Gastroesophageal sphincter (tissue), 4 donors: ENCODE measurements at places on chromosomes 1 and 21.

- no peak for ATAC-seq
These were observed 79.6 kb upstream of the SLFNL1 start for GRCh38 chr1:41101076-41101475.

DNA sequence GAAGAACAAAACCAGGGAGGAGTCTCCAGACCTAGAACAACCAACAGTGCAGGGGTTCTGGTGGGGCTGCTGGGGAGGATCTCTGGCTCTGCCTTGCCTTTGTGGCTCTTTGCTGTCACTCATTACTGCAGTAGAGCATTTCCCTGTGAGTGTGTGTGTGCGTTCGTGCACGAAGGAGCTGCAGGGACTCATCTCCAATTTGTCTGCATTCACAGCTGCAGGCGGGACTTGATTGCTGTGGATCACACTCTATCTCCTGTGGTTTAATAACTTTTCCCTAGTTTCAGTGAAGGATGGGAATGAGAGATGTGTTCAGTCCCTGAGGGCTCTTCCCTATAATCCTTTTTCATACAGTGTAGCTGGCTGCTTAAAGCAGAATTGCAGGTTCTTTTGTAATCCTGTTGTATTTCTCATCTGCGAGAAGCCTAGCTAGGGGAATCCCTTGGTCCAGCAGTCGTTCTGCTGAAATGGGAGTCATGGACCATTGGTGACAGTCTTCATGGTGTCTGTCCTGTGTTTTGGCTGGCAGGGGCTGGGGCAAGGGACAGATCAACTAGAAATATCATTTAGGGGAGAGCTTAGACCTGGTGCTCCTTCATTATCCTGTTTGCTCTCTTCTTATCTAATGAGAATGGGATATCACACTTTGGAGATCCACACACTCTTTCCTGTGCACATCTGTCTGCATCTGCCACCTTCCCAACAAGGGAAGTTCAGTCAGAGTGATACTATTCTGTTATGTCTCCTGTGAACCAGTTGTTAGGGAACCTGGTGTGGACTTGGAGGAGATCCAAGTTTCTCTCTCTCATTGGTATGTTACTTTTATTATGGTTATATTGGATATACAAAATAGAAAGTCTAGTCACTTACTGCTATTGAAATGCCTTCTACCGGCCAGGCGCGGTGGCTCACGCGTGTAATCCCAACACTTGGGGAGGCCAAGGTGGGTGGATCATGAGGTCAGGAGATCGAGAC, 3.0 kb downstream of the PCP4L1 start:
- no peak for ATAC-seq

- ATAC-seq, result no peak
These were observed 25.6 kb downstream of the CDKN2C start for GRCh38 chr1:50995651-50996050.

DNA sequence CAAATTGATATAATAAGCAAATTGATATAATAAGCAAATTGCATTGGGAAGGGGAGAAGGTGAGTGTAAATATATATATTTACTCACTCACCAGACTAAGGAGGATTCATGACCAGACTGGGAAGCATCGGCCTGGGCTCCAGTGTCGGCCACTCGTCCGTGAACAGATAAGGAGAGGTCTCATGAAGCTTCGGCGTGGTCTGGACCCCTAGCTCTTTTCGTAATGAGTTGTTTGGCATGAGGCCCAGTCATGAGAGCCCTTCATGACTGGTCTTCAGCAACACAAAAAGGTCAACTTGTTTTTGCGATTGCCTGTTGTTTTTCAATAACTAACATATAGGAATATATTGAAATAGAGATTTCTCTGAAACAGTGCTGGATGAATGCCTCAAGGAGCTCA, 222.9 kb upstream of the KCNK2 start:
- ATAC-seq, result no peak

DNA sequence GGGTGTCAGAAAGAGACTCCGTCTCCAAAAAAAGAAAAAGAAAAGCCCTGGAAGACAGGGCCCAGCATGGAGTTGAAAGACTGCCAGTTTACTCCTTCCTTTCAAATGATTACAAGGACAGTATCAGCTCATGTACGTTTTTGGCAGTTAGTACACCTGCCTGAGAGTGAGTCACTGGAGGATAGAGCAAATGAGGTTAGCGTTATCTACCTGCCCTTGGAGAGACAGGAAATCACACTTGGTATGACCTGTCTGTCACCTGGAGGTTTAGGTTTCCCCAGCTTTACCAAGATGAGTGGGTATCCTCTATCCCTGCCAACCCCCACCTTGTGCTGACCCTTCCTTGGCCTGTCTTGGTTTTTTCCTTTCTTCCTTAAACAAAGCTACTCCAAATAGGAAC, 96.8 kb upstream of the BMP8A start:
- no peak for ATAC-seq

DNA sequence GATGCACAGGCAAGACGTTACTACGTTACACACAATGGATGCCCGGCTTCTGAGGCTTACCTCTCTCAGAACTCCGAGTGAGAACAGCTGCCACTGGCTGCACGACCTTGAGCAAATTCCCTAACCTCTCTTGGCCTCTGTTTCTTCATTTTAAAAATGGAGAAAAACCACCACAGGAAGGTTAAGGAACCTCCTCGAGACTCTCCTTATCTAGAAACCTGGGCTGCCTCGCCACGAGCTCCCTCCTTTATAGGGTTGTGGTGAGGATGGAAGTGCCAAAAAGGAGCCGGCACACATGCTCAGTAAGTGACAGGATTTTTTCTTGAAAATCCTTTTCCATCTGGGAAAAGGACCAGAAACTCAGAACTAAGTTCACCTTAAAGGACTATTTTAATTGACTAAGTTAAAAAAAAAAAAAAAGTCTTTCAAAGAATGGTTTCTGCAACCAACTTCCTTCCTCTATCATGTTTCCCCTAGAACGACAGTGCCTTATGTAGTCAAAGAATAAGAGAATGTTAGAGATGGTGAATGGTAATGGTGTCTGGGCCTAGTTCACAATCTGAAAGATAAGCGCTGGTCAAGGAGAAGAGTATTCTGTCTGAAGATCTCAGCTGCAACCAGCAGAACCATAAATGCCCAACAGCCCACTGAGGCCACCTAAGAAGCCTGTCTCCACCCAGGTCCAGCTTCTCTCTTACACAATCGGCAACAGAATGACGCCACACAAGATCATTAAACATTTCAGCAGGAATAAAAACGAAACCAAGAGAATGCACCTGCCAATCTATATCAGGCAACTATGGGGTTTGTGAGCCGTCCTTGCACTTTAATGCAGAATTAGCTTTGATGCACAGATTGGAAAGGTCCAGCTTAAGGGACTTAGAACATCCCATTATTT, 64.9 kb downstream of the SLC45A1 start:
- no peak for ATAC-seq
